ENCODE measurements at places on chromosomes 2 and 18.
A peak's percentile ranks its signal among the peaks of the same experiment; 100 is the strongest.

GRCh38 chr2:223084873-223085272 lies 32.9 kb downstream of the KCNE4 start:
- DNase-seq: peak; percentile 44

- no peak for DNase-seq
Observed at GRCh38 chr2:58634653-58635370, 393.7 kb upstream of the FANCL start.

DNA sequence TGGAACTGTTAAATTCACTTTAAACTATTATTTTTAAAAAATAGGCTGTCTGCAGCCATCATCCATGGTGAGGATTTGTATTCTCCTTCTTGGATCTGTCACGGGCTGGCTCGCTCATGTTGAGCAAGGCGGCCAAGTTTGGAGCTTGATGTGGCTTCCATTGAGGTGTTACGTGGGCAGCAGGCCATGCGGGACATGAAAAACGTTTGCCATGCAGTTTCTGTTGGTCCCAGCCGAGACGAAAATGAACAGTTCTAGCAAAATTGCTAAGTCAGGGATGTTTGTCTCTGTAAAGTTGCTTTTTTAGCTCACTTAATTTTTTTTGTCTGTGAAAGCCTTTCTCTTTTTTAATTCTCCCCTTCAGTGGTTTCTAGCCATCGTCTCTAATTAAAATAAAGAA lies 70.2 kb upstream of the MGAT5 start:
- peak; percentile 82 for DNase-seq

DNA sequence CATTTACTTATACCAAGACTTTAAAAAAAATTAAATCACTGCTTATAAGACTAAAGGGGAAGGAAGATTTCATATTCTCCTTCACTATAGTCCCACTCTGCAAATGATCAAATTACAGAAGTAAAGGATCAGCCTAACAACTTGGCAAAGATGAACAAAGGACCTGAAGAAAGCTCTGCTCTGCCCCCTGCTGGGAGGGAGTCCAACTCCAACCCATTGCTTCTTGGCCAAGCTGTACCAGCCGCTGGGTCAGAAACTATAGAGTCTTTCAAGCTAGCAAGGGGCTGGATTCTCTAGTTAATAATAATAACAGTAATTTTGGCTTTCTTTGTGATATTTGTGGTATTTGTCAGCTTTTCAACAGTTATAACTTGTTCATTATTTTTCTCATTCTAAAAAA lies 927.0 kb upstream of the CRIM1 start:
- DNase-seq: peak; percentile 51

DNA sequence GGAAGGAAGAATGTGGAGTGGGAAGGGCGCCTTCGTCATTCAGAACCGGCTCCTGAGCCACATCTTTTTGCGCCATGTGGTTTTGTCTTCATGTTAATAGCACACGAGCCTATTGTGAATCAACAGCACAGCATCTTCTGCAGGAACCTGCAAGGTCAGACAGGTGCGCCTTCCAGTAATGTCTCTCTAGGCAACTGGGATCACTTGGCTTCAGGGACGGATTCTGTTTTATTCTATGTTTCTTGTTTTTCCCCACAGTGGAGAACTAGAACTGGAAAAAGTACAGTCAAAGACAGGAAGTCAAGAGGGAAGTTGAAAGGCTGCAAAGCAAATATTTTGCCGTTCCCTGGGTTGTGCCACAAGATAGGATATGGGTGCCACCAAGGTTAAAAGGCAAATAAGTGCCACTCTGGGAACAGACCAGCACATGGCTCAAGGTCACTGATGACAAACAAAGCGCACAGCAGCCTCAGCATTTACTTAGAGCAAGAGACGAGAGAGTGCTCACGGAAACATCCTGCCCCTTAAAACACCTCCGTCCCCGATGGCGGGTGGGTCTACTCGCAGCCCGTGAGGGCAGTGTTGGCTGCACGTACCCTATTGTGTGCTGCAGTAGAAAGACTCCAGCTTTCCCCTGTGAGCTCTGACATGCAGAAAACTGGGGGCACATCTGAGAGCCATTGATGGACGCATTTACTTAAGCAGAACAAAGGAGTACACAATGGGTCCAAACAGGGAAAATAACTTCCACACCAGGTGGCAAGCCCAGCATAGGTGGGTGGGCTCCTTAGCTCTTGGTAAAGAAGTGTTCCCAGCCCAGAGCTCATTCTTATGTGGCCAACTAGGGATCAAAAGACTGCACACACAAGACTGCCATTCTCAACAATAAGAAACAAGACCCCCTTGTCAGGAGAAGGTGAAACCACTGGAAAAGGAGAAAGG lies 107.2 kb upstream of the PARD3B start:
- DNase-seq: no peak

- DNase-seq: no peak
Observed at GRCh38 chr2:187117483-187117882, 268.5 kb upstream of the ZSWIM2 start.

DNA sequence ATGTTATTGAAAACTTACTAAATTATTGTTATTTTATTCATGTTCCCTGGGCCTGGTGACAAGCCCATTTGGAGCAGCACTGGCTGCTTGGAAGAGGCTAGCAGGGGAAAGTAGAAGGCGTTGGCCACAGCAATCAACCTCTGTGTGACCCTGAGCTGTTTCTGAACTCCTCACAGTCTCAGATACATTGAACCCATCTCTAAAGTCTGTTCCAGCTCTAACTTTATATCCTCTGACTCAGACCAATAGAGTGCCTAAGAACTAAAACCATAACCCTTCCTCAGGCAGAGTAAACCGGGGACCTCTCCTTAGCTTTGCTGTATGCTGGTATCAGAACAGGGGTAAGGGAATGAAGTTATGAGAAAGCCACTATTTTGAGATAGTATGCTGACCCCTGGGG lies 96.4 kb upstream of the NOL4 start:
- DNase-seq: no peak

DNA sequence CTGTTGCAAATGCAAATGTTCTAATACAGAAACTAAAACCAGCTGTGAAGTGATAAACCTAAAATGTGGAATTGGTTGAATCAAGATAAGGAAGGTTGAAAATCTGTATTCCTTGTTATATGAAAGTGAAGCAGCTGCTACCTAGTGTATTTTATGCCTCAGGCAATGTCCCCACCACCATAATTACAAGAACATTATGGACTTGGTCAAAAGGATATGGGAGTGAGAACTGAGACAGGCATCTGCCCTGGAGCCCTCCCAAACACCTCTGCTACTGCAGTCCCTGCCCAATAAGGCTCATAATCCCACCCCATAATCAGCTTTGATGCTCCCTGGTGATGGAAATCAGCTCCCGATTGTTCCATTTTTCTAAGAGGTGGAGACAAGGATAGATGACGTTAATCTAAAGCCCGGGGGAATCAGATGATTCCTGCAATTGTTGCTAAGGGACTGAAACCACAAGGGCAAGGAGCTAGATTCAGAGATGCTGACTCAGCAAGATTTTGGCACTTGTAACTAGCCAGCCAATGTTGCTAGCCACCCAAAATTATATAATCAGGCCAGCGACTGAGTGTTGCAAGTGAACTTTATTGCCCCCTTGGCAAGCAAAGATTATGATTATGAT lies 69.5 kb downstream of the EVA1A start:
- no peak for DNase-seq

DNA sequence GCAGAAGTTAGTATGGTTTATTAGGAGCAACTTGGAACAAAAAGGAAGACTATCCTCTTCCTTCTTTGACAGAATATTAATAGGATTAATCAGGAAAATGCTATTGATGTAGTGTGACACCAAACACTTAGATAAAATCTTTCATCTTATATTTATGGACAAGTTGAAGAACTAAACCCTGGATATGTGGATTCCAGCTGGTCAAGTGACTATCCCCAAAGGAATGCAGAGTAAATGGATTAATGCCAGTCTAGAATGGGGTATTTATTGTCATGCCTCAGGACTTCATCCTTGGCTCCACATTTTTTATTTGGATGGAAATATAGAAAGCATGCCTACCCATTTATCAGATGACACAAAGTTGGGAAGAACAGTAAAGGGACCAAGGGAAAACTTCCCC lies 124.0 kb upstream of the TTC39C start:
- no peak for DNase-seq

DNA sequence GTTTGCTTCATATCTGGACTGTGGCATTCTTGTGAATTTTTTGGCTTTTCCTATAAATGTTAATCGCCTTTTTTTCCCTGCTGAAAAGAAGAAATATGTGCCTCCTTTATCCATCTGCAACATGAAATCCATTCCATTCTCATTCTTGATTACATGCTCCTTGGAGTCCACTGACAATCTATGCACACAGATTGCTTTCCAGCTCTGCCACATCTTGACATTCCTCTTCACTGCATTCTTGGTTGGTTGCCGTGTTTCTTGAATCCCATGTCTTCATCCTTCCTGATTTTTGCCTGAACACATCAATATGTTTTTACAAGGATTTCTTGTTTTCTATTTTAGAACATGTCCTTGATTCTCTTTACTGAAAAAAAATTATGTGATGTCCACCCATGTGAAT lies 26.7 kb upstream of the BIRC6 start:
- no peak for DNase-seq

GRCh38 chr2:1929001-1929400 lies 184.7 kb upstream of the PXDN start:
- DNase-seq: no peak

DNA sequence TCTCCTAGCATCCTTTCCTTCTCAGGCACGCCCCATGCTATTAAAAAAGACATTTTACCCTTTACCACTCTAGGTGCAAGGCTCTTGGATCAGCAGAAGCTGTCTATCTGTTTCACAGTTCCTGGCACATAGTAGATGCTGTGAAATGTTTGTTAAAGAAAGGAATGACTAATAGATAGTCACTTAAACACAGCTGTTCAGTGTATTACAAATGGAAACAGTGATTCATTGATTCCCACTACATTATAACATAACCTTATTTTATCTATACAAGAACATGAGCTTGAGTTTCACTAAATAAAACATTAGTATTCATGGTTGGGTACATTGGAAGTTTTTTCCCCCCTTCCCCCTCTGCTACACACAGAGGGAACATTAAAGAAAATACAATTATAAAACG lies 142.1 kb downstream of the ASXL3 start:
- no peak for DNase-seq

- DNase-seq: no peak
Observed at GRCh38 chr18:9835825-9836224, 49.9 kb upstream of the TXNDC2 start.

GRCh38 chr18:34283506-34283905 lies 58.8 kb upstream of the NOL4 start:
- DNase-seq: no peak

DNA sequence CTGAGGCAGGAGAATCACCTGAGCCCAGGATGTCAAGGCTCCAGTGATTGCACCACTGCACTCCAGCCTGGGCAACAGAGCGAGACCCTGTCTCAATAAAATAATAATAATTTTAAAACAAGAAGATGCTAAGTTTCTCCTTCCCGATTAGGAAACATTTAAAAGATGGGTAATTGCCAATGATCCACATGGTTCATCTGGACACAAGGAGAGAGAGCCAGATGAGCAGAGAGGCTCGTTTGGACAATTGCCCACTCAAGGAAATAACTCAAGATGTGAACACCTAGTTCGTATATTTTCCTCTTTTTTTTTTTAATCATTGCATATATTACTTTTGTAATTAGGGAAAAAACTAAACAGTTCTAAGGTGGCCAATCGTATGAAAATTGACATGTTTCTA lies 3.6 kb upstream of the ACTG2 start:
- no peak for DNase-seq

DNA sequence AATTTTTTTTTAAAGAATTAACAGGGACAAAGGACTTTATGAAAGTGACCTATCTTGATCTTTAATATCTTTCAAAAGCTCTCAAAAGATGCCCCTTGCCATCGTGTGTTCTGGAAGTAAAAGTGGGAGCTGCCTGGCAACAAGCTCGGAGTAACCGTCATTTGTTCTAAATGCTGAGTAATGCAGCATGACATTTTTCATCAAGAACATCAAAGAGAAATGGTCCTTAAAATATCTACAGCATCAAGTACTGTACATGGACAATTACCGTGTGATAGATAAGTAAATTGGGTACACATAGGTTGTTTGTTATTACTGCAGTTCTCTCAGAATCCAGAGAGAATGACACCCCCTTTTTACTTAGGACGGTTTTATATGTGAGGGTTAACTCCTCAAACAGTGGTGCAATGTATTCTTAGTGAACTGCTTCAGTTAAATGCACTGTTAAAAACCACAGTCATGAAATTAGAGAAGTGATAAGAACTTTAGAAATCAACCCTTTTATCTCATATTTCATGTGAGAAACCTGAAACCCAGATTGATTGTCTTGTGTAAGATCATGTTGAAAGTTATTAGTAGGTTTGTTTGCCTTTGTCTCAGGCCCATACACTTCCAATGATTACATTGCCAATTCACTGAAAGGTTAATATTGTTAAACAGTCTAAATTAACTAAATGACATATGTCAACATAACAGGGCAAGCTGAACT lies 90.6 kb upstream of the HNMT start:
- DNase-seq: no peak

- DNase-seq: peak; percentile 62
Observed at GRCh38 chr2:23595601-23596251, 210.7 kb downstream of the KLHL29 start.

DNA sequence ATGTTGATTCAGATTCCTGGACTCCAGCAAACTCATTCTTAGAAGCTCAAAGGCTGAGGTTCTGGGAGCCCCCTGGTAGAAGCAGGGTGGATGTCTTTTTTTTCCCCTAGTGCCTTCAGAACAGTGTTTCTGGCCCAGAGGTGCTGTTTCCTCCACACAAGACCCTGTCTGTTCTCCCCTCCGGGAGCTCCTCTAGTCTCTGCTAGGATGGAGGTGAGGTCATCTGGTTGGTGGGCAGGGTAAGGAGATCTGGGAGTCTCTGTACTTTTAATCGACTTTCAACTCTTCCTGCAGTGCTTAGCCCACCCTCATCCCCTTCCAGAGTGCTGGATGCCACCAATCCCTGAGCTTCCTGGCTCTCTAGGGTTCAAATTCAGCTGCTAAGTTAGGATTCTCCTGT lies 192.0 kb downstream of the SH3BP4 start:
- no peak for DNase-seq

DNA sequence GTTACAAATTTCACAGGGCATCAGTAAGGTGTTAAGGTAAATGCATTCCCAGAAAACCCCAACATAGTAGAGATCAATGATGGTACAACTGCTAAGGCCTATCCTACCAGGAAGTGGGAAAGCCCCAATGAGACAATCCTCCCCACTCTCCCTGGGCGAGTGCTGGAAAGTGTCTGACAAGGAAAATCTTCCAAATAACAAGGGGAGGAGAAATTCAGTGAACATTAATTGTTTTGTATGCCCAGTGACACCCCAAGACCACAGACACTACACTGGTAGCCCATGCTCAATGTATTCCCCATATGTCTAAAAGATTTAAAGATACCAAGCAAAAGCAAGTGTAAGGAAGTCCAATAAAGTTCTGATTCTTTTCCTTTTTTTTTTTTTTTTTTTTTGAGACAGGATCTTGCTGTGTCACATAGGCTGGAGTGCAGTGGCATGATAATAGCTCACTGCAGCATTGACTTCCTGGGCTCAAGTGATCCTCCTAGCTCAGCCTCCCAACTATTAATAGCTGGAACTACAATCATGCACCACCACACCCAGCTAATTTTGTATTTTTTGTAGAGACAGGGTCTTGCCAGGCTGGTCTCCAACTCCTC lies 24.7 kb downstream of the B4GALT6 start:
- DNase-seq: no peak

- no peak for DNase-seq
Observed at GRCh38 chr2:217077831-217078407, 218.1 kb upstream of the TNP1 start.

Data from dorsolateral prefrontal cortex (tissue), 122 donors.